ENCODE measurements at places on chromosomes 5 and 9.
A peak's percentile ranks its signal among the peaks of the same experiment; 100 is the strongest.

DNA sequence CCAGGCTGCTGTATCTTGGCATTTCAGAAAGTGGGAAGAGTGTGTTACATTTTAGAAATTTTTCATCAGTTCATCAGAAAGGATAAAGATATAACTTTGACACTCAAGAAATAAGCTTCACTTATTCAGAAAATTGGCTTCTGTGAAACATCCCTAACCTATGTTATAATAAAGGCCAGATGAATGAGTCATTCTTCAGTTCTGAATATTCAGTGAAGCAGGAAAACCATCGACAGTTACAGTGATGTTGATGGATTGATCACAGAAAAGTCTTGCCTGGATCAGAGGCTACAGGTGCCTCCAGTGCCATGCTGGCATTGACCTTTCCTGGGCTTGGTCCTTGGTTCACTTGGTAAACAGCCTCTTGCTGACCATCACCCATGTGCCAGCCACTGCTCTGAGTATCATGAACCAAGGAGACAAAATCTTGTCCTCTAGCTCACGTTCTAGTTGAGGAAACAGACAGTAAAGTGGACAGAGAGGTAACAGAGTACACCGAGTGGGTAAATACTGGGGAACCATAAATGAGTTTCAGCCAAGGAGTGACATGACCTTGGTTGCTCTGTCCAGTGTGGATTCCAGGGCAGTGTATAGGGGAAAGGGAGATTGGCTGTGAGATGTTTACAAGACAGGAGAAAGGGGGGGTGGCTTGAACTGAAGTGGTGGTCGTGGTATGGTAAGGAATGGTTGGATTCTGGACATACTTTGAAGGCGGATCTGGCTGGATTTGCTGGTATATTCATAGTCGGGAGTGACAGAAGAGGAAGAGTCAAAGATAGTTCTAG, 98.6 kb downstream of the AMBP start:
- no peak for DNase-seq

GRCh38 chr5:8135742-8136141, 266.8 kb downstream of the MTRR start:
- DNase-seq, result no peak

GRCh38 chr5:156128026-156128425, 198.9 kb upstream of the SGCD start:
- DNase-seq, result no peak

GRCh38 chr5:17216974-17217492, 398 bp upstream of the BASP1 start:
- DNase-seq, result peak; percentile 78

DNA sequence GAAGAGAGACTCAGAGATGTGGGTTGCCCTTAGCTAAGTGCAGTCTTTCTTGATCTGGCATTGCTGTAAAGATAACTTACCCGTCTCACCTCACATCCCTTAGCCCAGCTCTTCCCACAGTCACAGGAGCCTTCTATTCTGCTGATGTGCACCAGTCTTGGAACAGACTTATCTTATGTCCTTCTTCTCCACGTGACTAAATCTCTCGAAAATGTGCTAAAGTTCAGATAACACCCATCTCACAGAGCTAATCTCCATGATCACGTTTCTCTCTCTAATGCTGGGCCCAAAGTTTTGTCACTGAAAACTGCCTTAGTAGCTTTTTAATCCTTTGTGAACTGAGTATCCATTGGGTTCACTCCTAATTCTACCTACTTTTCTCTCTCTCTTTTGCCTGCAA, 16.7 kb downstream of the SLC36A1 start:
- no peak for DNase-seq

- no peak for DNase-seq
Observed at GRCh38 chr9:34980181-34980761, 9.3 kb upstream of the DNAJB5 start.

GRCh38 chr5:58482536-58482935, 8.7 kb upstream of the GAPT start:
- DNase-seq, result no peak

- no peak for DNase-seq
Observed at GRCh38 chr5:41797662-41798061, 72.6 kb downstream of the OXCT1 start.

DNA sequence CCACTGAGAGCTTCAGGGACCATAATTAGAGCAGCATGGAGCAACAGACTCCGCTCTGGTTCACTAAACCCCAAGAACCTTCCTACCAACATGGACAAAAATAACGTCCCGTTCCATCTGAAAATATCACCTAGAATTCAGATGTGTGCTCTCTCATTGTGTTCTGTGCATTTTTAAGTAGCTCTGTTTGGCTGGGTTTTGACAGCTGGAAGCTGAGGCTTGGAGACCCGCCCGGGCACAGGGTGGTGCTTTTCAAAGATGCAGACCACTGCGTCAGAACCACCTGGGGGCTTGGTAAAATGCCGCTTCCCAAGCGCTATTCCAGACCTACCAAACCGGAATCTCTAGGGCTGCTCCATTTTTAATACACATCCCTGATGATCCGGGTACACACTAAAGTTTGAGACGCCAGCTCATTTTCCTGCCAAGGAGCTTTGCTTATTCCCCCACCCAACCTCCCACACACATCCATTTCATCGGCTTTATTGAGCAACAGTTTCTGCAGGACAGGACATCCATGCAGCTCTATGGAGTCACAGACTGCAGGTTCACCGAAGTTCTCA, 104.8 kb downstream of the GABBR2 start:
- no peak for DNase-seq

DNA sequence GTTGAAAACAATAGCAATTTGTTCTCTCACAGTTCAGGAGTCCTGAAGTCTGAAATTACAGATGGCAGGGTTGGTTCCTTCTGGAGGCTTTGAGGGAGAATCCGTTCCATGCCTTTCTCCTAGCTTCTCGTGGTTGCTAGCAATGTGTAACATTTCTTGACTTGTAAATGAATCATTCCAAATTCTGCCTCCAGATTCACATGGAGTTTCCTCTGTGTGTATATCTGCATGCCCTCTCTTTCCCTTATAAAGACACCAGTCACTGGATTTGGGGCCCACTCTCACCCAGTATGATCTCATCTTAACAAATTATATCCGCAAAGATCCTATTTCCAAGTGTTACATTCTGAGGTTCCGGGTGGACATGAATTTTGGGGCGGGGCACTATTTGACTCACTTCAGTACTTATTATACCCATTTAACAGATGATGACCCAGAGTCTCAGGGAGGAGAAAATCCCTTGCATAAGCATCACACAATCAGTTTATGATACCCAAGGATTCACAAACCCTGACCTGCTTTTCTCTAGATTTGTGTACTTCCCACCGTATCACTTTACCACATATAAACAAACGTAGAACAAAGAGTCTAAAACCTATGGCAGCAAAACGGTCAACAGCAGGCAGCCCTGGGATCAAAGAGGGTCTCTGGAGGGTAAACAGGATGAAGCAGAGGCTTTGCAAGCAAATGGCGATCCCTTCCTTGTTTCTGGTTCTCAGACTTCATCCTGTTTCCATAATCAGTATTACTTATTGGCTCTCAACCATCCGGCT, 93.7 kb downstream of the C9orf152 start:
- no peak for DNase-seq

DNA sequence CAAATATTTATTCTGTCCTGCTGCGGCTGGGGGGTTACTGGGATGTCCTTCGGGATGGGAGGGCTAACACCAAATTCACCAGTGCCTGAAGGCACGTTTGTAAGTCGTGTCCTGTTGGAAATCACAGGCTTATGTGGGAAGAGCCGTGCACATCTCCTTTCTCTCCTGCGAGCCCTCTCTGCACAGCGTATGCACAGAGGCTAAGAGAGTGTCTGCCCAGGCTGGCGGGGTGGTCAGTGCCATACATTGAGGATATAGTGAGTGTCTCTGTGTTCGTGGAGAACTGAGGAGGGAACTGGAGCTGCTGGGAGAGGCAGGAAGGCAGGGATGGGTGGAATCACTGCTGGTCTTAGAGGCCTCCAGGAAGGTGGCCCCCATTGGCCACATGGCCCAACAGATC, 110.1 kb downstream of the WNK2 start:
- DNase-seq, result no peak

DNA sequence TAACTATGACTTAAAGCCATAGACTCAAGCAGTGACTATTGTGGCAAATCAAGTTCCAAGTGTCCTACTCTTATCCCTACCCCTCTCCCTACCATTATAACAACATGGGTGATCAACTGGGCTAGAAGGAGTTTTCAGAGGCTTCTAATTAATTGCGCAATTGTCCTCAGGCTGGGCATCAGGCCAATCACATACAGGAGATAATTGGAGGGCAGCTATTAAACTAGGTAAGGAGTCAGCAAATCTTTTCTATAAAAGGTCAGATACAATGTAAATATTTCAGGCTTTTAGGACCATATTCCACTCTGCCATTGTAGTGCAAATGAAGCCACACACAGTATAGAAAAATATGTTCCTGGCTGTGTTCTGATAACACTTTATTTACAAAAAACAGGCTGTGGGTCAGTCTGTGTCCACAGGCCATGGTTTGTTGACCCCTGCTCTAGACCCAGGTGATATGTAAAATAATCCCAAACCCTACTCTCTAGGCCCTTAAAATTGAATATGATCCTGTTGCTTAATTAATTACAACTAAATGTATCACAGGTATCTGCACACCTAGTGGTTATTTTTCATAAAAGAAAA, 141.4 kb upstream of the PIK3R1 start:
- peak; percentile 12 for DNase-seq

DNA sequence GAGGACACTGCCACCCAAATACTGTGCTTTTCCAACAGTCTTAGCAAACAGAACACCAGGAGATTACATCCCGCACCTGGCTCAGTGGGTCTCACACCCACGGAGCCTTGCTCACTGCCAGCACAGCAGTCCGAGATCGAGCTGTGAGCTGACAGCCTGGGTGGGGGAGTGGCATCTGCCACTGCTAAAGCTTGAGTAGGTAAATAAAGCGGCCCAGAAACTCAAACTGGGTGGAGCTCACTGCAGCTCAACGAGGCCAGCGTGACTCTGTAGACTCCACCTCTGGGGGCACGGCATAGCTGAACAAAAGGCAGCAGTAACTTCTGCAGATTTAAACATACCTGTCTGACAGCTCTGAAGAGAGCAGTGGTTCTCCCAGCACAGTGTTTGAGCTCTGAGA, 28.8 kb downstream of the EPB41L4A start:
- no peak for DNase-seq

DNA sequence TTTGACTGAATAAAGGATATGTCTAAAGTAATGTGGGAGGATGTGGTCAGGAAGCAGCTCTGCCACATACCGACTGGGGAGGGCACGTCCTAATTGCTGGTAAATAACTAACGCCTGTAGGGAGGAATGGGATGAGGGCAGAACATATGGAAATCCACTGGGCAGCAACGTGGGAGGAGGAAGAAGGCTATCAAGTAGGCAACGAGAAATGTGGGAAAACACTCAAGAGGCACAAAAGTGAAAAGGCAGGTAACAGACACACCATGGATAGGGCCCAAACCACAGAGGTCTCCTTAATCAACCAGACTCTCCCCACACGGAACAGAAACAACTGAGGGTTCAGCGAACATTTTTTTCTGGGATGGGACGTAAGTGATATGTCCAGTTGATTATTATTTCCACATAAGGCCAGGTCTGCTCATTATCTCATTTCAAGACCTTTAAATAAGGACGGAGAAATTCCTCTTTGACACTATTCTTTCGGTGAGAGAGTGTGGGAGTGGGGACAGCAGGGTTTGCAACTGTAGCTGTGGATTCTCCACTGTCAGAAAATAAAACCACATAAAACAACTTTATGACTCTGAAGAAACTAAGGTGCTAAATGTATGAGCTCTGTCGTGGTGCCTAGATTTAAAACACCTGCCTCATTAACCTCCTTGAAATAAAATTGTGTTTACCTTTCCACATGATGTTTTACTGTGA, 17.0 kb downstream of the IARS1 start:
- DNase-seq, result no peak

- DNase-seq, result no peak
Observed at GRCh38 chr9:137313326-137313936, 11.4 kb upstream of the NRARP start.

GRCh38 chr5:59535561-59535960, 358.0 kb downstream of the PDE4D start:
- no peak for DNase-seq

GRCh38 chr5:176881816-176882566, 17.2 kb downstream of the HK3 start:
- no peak for DNase-seq

DNA sequence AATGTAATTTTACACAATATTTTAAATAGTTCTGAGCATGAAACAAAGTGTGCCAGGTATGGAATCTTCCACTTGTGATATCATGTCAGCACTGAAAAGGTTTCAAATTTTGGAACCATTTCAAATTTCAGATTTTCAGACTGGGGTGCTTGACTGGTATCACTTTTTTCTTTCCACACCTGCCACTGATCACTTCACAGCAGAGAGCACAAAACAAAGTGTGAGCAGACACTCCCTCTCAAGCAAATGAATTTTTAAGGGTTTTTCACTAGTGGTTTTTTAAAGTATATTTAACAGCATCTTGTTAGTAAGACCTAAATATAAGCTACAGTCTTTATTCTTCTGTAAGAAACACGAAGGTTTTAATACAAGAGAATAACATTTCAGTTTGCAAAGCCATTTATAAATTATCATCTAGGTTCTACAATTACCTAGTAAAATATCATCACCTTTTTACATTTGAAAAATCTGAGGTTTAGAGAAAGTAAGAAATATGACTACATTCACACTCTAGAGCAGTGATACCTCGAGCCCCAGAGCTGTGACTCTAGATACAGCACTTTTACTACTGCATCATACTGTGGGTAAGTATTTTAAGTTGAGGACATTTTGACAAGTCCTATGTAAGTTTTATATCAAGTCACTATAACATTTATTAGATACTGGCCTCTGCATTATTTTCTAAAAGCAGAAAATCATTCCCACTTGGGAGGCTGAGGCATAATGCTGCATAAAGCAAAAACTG, 14.6 kb downstream of the GOLPH3 start:
- no peak for DNase-seq

DNA sequence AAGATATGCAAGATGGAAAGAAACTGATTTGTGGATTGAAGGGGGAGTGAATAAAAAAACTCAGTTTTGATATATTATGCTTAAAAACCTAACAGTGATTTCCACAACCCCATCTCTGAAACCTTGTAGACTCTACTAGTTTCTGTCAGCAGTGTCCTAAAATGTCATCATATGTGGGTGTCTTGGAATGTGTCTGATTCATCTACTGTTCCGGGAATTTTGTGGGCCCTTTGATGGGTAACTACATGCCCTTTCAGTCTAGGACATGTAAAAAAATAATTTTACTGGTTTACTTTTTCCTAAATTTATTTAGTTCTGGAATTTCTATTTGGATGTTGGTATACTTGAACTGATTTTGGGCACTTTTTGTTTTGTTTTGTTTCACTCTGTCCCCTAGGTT, 118.9 kb upstream of the NMUR2 start:
- DNase-seq, result no peak

- DNase-seq, result no peak
Observed at GRCh38 chr5:143564417-143564816, 160.9 kb upstream of the NR3C1 start.

DNA sequence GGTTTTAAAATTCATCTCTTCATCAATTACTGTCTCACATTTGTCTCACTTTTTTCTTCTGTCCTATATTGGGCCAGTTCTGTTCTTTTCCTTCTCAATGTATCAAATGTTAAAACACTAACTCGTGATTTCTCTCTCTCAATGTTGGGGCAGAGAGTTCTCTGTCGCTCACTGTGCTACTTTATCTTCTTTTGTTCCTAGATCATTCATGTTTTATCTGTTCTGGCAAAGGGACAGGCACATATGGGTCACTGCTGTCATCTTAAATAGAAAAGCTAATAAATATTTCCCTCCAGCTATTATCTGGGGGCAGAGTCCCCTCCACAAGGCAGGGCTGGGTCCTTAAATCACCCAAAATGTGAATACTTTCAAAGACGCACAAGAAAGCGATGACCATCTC, 214.0 kb downstream of the PTTG1 start:
- DNase-seq, result no peak
